ENCODE measurements at places on chromosomes 3 and 15.

DNA sequence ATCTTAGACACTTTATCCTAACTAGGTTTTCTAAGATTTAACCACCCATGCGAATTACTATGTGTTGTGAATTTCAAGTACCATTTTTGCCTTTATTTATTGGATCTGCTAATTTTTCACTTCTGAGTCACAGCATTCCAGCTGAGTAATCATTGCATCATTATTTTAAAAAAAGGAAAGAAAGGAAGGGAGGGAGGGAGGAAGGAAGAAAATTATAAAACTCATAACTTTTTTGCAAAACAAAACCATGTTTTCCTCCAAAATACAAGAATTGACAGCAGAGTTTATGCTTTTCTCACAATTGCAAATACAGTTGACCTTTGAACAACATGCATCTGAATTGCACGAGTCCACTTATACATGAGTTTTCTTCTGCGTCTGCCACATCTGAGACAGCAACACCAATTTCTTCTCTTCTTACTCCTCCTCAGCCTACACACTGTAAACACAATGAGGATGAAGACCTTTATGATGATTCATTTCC lies 651.4 kb upstream of the NECTIN3 start:
- no peak for DNase-seq

- no peak for DNase-seq
Observed at GRCh38 chr3:196997311-196997710, 28.7 kb upstream of the PIGZ start.

DNA sequence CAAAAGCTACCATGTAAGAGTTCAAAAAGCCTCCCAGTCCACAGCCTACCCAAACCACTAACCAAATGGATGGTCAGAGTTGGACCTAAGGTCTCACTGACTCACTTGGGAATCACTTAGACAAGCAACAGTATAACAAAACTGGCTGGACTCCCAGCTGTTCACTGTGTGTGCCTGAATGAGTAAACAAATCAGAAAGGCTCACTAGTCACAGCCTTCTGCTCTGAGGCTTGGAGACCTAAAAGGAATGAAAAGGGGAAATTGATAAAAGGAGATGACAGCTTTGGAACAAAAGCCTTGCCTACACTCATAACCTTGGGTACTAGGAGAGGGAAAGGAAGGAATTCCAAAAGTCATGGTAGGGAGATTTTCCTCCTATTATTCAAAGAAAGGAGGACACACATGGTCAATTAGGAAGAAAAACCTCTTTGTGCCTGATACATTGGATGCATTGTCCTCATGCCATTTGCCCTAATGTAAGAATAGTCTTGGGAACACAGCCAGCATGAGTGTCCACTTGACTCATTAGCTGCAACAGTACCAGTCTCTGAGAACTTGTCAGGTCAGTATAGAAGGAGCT lies 92.3 kb downstream of the FRMD5 start:
- no peak for DNase-seq

- DNase-seq, result no peak
Observed at GRCh38 chr15:68056097-68056865, 2.2 kb downstream of the PIAS1 start.

- DNase-seq, result no peak
Observed at GRCh38 chr15:57323806-57324589, 52.3 kb upstream of the CGNL1 start.

DNA sequence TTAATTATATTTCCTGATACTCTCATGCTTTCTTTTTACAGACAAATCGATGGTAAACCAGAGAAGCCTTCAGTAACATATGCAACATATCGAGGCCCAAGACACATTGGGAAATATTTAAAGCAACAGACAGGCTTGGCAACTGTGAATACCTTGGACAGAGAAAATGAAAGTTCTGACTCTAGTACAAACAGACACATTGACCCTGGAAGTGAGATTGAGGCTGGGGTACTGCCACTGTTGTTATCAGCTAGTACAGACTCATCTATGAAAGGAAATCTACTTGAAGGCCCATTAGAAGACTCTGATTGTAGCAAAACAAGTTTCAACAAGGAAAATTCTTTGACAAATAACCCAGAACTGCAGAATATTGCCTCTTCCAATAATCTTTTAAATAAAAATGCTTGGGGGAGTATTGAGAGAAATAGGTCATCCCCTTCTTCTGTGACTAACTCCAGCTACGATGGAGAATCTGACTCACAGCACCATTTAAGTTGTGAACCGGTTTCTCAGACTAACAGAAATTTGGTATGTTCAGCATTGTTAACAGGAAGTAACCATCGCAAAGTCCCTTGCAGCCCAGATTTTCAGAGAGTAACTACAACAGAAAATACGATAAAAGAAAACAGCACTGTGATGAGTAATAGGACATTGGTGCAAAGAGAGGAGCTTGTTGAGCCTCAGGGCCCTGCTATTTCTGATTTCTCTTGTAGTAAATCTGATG lies 50.2 kb downstream of the CRYBG3 start:
- DNase-seq, result no peak

GRCh38 chr3:39753391-39753790 lies 56.0 kb upstream of the MYRIP start:
- no peak for DNase-seq

DNA sequence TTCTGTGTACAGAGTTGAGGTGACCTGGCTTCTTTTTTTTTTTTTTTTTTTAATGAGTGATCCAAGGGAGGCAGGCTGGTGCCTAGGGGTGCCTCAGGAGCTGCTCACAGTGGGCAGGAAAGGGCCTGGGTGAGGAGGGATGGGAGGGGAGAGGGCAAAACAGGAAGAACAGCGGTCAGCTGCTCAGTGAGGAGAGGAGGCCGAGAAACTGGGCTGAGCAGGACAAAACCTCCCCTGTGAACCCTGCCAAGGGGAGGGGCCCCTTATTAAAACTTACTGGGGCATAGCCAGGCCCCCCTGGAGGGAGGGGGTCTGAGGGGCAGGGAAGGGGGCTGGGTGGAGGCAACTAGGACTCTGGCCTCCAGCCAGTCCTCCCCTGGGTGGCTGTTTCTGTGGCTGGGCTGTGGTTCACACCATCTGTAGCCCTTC lies 3.5 kb downstream of the PLEKHO2 start:
- no peak for DNase-seq

- no peak for DNase-seq
Observed at GRCh38 chr15:101660005-101660404, 7.8 kb upstream of the TM2D3 start.

DNA sequence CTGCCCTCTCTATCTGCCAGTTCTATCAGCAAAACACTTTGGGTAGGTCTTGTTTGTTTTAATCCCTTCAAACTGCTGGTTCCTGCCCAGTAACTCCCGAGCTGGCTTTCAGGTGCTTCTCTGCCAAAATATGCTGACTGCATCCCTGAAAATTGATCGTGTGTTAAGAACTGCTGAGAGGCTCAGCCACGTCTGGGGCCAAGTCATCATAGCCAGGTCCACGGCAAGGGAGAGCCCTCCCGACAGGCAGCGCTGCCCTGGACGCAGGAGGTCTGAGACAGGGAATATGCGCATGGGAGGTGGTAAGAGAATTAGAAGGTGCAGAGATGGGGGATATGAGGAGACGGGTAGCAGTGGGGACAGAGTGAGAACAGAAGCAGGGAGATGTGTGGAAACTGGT lies 179.7 kb upstream of the TOPAZ1 start:
- DNase-seq, result no peak

- DNase-seq, result no peak
Observed at GRCh38 chr3:169657351-169658124, 6.0 kb downstream of the MECOM start.

GRCh38 chr3:183295211-183295610 lies 42.2 kb downstream of the B3GNT5 start:
- no peak for DNase-seq

DNA sequence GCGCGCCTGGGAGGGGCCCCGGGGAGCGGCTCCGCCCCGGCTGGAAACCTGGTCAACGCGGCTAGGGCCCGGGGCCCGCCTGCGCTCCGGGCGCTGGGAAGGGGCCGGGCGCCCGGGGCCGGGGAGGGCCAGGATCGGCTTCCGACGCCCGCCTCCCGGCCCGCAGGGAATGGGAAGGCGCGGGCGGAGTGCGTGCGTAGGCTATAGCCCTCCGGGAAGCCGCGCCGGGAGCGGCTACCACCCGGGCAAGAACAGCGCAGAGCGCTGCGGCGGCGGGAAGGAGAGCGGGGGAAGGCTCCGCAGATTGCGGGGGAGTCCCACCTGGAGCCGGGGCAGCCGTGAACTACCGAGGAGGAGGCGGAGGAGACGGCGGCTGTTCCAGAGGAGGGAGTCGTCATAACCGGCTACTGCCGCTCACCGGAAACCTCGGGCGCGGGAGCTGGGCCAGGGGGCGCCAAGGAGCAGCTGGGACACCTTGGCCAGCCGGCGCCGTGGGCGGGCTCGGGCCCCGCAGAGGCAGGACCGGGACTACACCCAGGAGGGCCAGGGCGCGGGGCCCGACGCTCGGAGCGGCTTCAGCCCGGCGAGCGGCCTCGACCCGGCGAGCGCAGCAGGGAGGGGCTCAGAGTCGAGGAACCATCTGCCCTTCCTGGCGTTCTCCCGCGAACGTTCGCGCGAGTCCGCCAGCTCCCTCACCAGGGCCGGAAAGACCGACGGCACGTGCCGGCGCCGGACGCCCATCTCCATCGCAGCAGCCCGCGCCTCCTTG lies at the start of gene EOGT:
Gene EOGT (minus strand): TSS at position 432 of the 769 bp plus-strand sequence. CDS start 3,838 bp downstream, outside the sequence.
- DNase-seq, result peak; percentile 69

DNA sequence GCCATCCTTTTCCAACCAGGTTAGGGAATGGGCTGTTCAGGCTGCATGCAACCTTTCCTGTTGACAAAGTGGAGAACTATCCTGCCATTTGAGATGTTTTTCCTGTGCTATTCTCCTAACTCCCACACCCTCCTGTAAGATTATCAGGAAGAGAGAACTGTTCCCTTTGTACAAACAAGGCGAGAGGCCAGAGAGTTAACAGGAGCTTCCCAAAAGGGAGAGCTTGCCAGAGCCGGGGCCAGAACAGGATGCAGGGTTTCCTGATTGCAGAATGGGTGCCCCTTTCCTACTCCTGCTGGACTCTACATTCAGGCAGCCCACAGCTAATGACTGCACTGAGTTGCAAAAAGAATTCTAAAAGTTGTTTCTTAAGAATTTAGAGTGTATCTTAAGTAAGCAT lies 17.1 kb downstream of the PML start:
- DNase-seq, result no peak

- DNase-seq, result no peak
Observed at GRCh38 chr3:181464033-181464694, 247.6 kb upstream of the SOX2 start.
